ENCODE measurements at places on chromosomes 12 and 14.
A peak's percentile ranks its signal among the peaks of the same experiment; 100 is the strongest.

DNA sequence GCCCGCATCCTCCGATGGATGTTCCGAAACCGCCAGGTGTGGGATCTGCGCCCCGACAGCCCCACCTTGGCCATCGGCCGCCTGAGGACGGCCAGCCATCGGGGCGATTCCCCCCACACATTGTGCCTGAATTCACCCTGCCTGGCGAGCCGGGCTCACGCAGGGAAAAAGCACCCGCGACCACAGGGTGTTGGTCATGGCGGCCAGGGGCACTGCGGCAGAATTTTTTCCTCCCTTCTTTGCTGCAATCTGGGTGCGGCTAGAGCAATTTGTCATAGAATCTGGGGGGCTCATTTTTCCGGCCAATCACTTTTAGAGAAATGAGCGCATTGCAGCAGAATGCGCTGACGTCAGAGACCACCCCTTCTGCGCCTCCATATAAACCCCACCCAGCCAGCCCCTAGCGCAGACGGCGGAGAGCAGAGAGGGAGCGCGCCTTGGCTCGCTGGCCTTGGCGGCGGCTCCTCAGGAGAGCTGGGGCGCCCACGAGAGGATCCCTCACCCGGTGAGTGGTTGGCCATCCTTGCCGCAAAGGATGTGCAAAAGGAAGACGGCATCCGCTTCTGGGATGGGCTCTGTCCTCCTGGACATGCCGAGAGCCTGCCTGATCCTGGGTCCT, at the start of gene MEG3:
TSS of gene MEG3 (plus strand) at position 406 of the 619 bp plus-strand sequence.
- DNase-seq = no peak

GRCh38 chr12:5972387-5972786, 27.3 kb upstream of the ANO2 start:
- DNase-seq = no peak

- DNase-seq = no peak
These were observed 790 bp downstream of the DYNC1H1 start for GRCh38 chr14:101965181-101965544.

- DNase-seq = peak; percentile 59
These were observed 67.8 kb upstream of the PLEKHG3 start for GRCh38 chr14:64636208-64636979.

GRCh38 chr12:80556566-80556965, 112.5 kb downstream of the PTPRQ start:
- no peak for DNase-seq
